ENCODE measurements at places on chromosomes 12 and 14. TPM values are rescaled to one million over a fixed set of nuclear protein-coding genes. Genes with fewer than 3 reads are reported as not detected.

DNA sequence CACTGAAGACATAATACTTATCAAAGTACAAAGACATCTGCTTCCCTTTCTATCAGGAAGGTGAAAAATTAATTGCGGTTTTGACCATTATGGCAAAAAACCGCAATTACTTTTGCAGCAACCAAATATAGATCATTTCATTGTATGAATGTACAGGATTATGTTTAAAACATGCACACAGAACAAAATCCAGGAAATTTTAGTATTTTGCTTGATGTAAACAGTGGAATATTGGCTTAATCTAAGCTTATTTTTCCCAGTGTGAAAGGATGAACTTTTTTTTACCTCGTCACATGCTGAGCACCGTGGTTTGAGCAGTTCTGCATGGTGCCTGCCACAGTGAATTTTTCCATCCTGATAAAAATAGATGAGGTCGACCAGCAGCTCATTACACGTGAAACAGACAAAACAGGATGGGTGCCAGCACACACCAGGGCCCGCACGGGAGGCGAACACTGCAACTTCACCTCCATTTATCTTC is 121.2 kb downstream of the PRICKLE1 start:
- no peak for DNase-seq

- no peak for DNase-seq
Measured at GRCh38 chr12:103498990-103499389, 3.2 kb upstream of the C12orf42 start.

- DNase-seq: no peak
Measured at GRCh38 chr12:60072911-60073310, 477.1 kb downstream of the SLC16A7 start.

The FIGNL2 gene
- 0.32 TPM for total RNA-seq

The COCH gene
- total RNA-seq: 2.3 TPM

GRCh38 chr14:39492267-39492666 is 60.0 kb upstream of the FBXO33 start:
- DNase-seq: no peak

Measured in activated CD8-positive, alpha-beta T cell treated with anti-CD3 and anti-CD28 coated beads, Interleukin-2, amount 10 ng/mL, durations not matched to agents 7 days and 5 days (primary cell).